ENCODE measurements at places on chromosomes 2 and 18.

GRCh38 chr18:11522992-11523391 is 86.4 kb upstream of the SLC35G4 start:
- DNase-seq, result no peak

DNA sequence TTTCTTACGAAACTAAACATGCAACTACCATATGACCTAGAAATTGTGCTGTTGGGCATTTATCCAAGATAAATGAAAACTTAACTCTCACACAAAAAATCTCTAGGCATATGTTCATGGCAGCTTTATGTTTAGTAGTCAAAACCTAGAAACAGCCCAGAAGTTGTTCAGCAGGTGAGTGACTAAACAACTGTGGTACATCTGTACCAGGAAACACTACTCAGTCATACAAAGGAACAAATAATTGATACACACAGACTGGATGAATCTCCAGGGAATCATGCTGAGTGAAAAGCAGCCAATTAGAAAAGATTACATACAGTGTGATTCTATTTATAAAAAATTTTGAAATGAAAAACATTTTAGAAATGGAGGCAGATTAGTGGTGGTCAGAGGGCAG is 29.3 kb downstream of the DYNC2LI1 start:
- no peak for DNase-seq

DNA sequence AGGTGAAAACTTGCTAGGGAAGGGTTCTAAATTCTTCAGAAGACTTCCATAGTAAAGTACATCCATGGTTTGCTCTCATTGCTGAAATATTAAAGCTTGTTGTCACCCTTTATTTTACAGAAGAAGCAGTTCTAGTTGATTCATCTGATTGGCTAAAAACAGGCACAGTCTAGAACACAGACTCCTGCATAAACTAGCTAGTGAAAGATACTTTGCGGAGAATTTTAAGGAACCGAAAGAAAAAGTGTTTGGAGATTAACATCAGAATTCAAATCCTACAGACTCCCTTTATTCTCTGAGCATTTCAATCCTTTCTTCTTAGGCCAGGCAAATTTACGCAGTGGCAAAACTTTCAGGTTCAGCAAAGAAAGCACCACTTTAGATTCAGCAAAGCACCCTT is 1076.5 kb upstream of the ZEB2 start:
- DNase-seq, result no peak

- DNase-seq, result no peak
Observed at GRCh38 chr18:10437837-10438236, 16.6 kb upstream of the APCDD1 start.

DNA sequence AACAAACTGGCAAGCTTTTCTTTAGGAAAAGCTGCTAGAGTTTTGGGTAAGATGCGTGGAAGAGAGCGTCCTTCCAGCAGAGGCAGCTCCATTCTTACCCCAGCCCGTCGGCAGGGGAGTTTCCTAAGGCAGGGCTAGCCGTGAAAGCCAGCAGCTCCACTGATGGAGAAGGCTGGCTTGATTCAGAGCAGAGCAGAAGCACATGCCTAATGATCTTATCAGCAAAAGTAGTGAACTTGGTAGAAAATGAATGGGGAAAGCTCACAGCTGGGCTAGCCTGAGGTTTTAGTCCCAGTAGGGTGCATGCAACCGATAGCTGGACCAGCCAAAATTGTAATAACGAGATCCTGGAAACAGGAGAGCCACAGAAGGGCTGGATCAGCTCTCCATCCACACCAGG is 20.8 kb downstream of the LAMA1 start:
- DNase-seq, result peak; percentile 65

DNA sequence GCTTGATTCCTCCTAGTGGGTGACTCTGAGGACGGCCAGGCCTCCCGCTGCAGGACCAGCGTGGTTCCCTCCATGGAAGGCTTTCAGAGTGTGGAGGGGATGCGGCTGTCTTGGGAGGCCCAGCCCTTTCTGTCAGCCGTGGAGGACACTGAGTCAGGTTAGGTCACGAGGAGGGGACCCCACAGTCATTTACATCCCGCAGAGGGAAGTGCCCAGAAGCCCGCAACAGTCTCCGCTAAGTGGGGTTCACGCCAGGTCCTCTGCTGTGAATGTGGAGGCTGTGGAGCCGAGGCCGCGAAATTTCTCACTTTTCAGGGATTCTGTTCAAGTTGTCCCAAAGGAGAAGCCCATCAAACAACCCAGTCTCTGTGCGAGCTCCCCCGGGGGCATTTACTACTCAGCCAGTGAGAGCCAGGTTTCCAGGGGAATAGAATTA is 8.8 kb downstream of the ACKR3 start:
- DNase-seq, result no peak

DNA sequence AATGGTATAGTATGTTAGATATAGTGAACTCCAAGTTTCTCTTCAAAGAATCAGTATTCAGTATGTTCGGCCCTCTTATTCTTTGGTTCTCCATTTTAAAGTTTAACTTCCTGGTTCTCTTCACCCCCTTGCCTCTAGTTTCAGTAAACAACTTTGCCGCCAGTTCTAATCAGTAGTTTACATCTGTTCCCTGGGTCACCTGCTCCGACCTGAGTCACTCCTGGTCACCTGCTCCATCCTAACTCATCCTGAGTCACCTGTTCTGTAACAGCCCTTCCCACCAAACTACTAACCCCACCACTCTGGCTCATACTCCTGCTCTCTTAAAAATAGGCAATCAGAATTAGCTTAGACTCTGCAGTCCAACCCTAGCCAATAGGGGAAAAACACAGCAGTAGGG is 23.7 kb upstream of the TEX51 start:
- no peak for DNase-seq

DNA sequence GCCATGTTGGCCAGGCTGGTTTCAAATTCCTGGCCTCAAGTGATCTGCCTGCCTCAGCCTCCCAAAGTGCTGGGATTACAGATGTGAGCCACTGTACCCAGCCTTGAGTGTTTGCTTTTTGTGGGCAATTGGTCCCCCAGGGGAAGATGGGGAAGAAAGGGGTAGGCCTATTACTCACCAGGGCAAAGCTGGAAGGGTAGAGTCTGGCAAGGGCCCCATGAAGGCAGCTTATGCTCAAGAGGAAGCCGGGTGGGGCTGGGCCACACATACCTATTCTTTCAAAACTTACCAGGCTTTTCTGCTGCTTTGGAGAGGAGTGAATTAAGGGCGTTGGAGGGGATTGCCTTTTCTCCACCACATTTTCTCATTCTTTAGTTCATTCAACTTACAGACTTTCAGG is 24.5 kb upstream of the CD28 start:
- DNase-seq, result no peak

GRCh38 chr2:174878537-174879147 is 114.4 kb upstream of the CHRNA1 start:
- peak; percentile 28 for DNase-seq

DNA sequence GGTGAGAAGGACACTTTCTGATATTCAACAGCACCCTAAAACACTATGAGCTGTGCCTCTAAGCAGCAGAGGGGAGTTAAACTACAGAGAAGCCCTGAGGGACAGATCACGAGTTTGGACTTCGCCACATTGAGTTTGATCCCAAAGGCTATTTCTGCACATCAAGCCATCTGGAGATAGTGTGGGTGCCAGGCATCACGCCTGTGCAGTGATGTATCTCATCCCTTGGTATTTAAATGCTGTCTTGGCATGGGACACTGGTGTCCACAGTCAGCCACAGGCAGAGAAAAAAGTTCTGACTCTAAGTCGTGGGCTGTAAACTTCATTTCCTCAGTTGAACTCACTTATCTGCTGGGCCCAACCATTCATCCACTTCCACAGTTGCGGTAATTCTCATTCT is 742.3 kb upstream of the CELF4 start:
- no peak for DNase-seq

GRCh38 chr2:239152239-239152915 is 248.4 kb downstream of the HDAC4 start:
- no peak for DNase-seq

- DNase-seq, result no peak
Observed at GRCh38 chr18:48924630-48925490, 25.9 kb downstream of the SMAD7 start.

DNA sequence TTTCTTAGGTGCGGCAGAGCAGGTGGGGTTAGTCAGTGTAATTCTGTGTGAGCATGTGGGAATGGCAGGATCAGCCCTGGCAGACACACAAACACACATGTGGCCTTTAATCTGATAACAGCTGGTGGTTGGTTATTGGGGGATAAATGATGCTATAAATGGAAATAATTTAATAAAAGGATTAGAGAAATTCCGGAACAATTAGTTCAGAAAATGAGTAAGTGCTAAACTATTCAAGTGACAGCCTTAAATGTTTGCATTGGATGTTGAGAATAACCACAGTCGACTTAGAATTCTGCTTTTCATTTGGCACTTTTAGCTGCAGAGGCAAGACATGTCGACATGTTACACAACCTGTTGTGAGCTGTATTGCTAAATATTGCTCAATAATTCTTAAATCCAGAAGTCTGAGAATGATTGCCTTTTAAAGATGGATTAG is 7.2 kb downstream of the SMYD1 start:
- peak; percentile 40 for DNase-seq

DNA sequence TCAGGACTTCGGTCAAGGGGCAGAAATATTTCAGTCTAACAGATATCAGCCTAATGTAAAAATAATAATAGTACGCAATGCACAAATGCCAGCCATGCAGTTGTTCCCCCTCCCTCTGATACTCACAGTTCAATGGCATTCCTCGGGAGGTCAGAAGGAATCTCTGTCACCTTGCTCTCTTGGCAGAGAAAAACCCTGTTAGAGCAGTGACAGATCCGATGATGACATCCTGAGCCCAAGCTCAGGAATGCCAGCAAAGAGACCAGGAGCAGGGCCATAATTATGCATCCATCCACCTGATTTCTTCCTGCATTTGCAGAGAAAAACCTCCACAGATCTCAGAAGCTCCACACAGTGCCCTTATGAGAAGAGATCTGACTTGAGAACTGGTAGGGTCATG is at the start of gene FSHR:
FSHR (minus strand) TSS at position 376 of the 400 bp plus-strand sequence; CDS start at position 278, 98 bp downstream.
- DNase-seq, result no peak

GRCh38 chr2:70003093-70003830 is 41.8 kb upstream of the ASPRV1 start:
- no peak for DNase-seq

- peak; percentile 5 for DNase-seq
Observed at GRCh38 chr2:18651842-18652774, 62.7 kb upstream of the NT5C1B start.

DNA sequence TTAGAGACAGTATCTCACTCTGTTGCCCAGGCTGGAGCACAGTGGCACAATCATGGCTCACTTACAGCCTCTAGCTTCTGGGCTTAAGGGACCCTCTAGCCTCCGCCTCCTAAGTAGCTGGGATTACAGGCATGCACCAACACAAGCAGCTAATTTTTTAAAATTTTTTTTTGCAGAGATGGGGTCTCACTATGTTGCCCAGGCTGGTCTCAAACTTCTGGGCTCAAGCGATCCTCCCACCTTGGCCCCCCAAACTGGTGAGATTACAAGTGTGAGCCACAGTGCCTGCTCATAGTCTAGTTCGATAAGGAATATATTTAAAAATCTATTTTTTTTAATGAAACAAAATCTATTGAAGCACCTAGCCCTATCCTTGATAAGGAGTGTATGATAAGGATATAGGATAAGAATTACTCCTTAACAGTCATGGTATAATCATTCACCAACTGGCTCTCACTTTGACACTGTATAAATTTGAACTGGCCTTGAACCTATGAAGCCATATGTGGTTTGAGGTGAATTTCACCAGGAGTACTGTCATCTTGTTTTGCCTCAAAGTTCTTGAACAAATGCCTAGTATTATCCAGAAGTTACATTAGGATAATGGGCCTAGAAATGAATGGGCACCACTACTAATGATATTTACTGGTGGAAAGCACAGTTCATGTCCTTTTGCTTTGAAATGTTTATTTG is 71.1 kb downstream of the EXOC6B start:
- DNase-seq, result no peak

- no peak for DNase-seq
Observed at GRCh38 chr2:236887953-236888793, 197.5 kb upstream of the COPS8 start.

DNA sequence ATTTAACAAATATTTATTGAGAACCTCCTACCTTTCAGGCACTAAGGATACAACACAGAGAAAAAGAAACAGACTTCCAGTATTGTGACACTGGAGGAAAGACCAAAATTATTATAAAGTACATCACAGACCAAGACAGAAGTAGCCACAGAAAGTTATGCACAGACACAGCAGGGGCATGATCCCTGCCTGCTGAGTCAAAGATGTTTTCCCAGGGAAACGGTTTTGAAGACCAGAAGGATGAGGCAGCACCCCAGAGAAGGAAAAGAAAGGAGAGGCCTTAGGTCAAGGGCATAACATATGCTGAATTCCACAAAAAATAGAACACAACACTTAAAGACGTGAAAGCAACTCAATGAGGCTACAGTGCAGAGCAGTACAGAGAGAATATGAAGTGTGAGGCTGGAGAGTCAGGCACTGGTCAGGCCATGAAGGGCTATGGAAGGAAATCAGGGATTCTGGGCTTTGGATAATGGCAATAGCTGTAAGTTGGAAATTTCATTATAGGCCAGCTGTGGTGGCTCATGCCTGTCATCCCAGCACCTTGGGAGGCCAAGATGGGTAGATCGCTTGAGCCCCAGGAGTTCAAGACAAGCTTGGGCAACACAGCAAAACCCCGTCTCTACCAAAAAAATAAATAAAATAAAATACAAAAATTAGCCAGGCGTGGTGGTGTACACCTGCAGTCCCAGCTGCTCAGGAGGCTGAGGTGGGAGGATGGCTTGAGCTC is 8.2 kb downstream of the ADAM17 start:
- DNase-seq, result no peak

DNA sequence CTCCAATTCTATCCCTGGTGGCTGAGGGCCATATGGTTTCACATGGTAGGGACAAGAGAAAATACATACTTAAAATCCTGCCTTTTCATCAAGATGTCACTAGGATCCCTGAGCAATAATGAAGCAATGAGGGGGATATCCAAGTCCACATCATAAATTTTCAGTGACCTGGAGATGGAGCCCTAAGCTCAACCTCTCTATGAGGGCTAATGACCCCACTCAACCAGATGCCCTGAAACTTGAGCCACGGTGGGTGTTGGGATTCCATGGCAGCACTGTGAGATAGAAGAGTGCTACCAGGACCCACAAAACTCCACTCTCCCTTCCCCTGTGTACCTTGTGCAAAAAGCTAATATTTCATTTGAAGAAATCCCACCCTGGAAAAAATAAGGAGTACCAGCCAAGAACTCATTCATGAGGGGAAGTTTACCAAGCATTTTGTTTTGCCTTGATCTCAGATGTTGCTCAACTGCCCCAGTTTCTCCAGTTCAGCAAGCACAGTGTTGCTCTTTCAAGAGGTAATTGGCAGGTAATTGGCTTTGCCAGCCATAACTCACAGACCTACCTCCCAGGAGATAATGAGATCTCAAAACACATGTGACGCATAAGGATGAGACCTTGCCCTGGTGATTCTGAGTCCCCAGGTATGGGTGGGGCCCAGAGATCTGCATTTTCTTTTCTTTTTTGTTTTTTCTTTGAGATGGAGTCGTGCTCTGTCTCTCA is 51.0 kb upstream of the TTC39C start:
- DNase-seq, result no peak

DNA sequence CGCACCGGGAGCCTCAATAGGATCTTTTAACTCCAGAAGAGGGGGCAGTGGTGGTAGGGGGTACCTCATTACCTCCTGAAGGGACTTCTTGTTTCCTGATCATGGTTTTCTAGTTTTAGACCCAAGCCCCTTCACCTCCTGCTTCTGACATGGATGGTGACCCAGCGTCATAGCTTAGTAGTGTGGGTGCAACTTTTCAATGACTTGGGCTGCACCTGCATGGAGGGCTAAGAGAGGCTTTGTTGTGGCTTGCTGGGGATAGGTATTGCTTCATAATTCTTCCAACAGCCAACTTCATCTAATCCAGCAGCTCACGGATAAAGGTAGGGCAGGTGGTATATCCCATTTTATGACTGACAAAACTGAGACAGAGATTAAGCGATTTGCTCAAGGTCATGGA is 3.0 kb downstream of the SLC1A4 start:
- DNase-seq, result no peak
